ENCODE measurements at places on chromosomes 13 and 19. TPM values are rescaled to one million over a fixed set of nuclear protein-coding genes. Genes with fewer than 3 reads are reported as not detected.

The ZNF549 gene
- total RNA-seq = 11.7 TPM

The HCST gene
- not detected for total RNA-seq

The ZNF470 gene
- total RNA-seq = 6.3 TPM

The LILRB4 gene
- 5.7 TPM for total RNA-seq

The RXFP2 gene
- not detected for total RNA-seq

The LGALS14 gene
- not detected for total RNA-seq

The PLK5 gene
- 28.8 TPM for total RNA-seq

The NLRP5 gene
- total RNA-seq = not detected

The CNN1 gene
- 426 TPM for total RNA-seq

The FIZ1 gene
- 14.8 TPM for total RNA-seq

- no peak for DNase-seq
Observed at GRCh38 chr13:106088085-106088484, 447.4 kb downstream of the EFNB2 start.

DNA sequence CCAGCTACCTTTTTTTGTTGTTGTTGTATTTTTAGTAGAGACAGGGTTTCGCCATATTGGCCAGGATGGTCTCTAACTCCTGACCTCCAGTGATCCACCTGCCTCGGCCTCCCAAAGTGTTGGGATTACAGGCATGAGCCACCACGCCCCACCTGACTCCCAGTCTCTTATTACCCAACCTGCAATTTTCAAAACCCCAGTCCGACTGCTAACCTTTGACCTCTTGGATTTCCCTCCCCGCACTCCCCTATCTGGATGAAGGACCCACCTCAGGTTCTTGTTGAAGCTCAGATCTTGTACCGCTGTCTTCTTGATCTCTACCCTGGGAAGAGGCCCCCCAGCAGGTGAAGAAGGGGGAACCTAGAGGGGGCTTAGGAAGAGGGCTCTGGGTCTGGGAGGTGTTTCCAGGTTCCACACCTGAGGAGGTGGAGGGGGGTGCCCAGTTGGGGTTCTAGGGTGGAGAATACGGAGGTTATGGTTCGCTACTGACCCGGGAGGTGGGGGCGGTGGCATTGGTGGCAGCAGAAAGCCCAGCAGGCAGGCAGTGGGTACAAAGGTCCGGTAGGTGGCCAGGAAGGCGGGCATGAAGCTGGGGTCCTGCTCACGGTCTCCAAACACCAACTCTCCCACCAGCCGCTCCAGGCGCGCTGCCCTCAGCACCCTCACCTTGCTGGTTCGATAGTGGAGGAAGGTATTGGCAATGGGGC, 2.6 kb downstream of the RGL3 start:
- DNase-seq = no peak

GRCh38 chr19:18478545-18479311, 40.8 kb upstream of the ISYNA1 start:
- no peak for DNase-seq

- DNase-seq = no peak
Observed at GRCh38 chr13:113455384-113455783, 2.1 kb upstream of the ADPRHL1 start.

DNA sequence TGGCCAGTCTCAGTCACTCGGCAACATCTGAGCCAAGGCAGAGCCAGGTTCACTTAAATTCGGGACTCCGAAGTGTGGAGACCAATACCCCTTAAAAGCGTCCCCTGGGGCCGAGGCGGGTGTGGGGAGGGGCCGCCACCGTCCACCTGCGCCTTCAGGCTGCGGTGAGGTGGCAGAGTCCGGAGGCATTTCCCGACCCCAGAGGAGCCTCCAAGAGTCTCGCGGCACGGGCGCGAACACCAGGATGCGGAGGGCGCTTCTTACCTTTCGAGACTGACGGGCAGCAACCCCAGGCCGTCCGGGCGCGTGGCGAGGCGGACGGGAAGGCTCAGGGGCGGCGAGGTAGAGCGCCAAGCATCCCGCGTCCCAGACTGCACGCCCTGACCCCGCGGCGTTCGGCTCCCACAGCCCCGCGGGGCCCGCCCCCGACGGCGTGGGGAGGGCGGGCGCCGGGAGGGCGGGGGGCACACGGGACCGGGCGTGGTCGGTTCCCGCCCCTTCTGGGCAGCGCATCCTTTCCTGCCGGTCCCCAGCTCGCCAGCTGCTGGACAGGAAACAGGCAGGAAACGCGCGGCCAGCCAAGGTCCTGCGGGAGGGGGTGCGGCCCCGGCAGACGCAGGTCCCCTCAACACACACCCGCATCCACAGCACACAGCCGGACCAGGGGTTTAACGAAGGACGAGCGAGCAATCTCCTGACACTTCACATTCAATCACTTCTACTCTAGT, at the start of gene THSD1:
Gene THSD1, minus strand, starts transcription at position 406 of the 728 bp plus-strand sequence. CDS start 3,572 bp downstream, outside the sequence.
- DNase-seq = peak; percentile 21

DNA sequence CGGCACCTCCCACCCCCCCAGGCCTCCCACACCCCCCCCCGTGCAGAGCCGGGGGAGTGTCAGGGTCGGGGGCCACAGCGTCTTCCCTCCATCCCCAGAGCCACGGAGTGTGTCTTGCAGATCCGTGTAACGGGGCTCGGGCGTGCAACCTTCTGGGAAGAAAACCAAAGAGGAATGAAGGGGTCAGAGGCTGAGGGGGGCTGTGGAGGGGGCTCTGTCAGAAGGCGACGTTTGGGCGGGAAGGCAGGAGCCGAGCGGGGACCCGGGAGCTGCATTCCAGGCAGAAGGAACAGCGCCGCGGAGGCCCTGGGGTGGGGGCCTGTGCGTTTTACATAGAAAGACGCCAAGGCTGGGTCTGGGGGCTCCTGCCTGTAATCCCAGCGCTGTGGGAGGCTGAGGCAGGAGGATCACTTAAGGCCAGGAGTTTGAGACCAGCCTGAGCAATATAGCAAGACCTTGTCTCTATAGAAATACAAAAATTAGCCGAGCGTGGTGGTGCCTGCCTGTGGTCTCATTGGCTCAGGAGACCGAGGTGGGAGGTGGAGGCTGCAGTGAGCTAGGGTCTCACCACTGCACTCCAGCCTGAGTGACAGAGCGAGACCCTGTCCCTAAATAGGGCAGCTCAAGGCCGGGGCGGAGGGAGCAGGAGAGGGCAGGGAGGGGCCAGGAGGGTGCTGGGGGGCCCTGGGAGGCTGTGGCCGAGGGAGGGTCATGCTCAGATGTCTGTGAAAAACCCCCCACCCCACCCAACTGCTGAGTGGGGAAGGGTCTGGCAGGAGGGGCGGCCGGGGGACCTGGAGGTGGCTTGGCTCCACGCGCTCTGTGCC, 27.8 kb downstream of the ARID3A start:
- DNase-seq = no peak

GRCh38 chr19:984165-984967, at the start of gene WDR18:
TSS of gene WDR18 (plus strand) at chr19:984345. CDS start at chr19:984354, 9 bp downstream.
- DNase-seq = peak; percentile 92

GRCh38 chr19:47821460-47822020, at the start of gene CRX:
TSS of gene CRX (plus strand) at chr19:47821937. CDS start at chr19:47834444, 12,507 bp downstream.
- DNase-seq = no peak

DNA sequence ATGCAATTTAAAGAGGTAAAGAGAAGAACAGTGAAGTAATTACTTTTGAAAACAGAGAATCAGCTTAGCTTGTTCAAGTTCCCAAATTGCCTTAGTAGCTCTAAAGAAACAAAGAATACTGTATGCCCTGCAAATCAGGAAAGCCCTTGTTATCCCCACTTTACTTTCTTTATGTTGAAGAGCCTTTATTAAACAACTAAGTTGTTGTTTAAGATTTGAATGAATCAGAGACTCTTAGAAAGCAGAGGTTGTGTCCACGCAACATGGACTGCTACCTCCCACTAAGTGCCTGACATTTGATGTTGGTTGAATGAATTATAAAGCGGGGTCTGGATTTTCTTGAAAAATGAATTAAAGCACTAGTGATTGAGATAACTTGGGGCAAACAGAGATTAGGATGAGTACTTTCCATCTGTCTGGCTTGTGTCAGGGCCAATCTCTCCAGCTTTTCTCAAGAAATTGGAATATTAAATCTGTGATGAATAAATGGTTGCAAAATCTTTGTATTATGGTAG, 214.7 kb downstream of the POSTN start:
- no peak for DNase-seq

DNA sequence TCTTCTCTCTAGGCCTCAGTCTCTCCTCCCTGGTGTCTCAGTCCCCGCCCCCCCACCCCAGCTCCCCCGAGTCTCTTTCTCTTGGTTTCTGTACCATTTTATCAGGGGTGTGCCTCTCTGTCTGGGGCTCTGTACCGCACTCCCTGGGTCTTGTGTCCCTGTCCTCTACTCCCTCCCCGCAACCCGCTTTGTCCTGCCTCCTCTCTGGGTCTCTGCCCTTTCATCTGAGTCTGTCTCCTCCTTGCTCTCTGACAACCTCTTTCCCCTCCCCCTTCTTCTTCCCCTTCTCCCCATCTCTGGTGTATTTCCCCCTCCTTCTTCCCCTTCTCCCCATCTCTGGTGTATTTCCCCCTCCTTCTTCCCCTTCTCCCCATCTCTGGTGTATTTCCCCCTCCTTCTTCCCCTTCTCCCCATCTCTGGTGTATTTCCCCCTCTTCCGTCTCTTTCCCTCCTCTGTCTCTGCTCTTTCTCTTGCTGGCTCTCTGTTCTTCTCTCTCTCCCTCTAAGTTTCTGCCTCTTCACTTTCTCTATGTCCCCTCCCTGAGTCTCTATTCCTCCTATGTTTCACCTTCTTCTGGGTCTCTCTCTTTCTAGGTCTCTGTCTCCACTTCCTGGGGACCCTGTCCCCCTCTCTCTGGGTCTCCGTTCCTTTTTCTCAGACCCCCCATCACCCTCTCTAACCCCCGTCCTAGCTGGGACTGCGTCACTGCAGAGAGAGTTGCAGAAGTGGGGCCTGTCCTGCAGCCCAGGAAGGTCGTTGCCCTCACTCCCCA, 2.2 kb upstream of the KCNC3 start:
- DNase-seq = no peak

- no peak for DNase-seq
Observed at GRCh38 chr19:47699360-47699917, 13.8 kb upstream of the EHD2 start.

GRCh38 chr13:44198826-44199225, 174.8 kb upstream of the SERP2 start:
- no peak for DNase-seq

- DNase-seq = no peak
Observed at GRCh38 chr13:106445996-106446395, 89.5 kb downstream of the EFNB2 start.

DNA sequence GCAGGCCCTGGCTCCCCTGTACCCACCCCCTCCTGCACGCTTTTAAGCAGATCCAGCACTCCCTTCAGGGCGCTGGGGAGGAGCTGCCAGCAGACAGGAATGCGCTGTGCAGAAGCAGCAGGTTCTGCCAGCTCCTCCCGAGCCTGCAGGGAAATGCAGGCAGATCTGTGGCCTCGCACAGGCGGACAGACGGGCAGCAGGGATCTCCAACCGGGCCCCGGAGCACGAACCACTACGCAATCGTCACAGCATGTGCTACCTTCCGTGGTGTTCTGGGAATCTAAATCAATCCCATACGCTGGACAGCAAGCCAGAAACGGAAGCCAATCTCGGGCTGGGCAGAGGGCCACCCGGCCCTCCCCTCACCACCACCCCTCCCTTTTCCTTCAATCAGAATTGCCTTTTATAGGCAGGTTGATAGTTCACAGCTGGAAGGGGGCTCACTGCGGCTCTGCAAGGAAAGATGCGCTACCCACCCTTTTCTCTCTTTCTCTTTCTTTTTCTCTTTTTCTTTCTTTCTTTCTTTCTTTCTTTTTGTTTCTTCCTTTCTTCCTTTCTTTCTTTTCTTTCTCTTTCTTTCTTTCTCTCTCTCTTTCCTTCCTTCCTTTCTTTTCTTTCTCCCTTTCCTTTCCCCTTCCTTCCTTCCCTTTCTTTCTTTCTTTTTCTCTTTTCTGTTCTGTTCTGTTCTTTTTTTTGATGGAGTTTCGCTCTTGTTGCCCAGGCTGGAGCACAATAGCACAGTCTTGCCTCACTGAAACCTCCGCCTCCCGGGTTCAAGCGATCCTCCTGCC, 99.9 kb downstream of the GNG7 start:
- DNase-seq = peak; percentile 90

- no peak for DNase-seq
Observed at GRCh38 chr19:48959341-48960239, 4.9 kb downstream of the BAX start.

GRCh38 chr13:32191452-32191998, 123.6 kb downstream of the ZAR1L start:
- DNase-seq = no peak

GRCh38 chr13:24042710-24043440, 117.6 kb upstream of the SPATA13 start:
- no peak for DNase-seq

GRCh38 chr13:30696278-30697176, 38.8 kb upstream of the ALOX5AP start:
- DNase-seq = no peak

- no peak for DNase-seq
Observed at GRCh38 chr13:98041081-98041820, 87.8 kb downstream of the IPO5 start.

DNA sequence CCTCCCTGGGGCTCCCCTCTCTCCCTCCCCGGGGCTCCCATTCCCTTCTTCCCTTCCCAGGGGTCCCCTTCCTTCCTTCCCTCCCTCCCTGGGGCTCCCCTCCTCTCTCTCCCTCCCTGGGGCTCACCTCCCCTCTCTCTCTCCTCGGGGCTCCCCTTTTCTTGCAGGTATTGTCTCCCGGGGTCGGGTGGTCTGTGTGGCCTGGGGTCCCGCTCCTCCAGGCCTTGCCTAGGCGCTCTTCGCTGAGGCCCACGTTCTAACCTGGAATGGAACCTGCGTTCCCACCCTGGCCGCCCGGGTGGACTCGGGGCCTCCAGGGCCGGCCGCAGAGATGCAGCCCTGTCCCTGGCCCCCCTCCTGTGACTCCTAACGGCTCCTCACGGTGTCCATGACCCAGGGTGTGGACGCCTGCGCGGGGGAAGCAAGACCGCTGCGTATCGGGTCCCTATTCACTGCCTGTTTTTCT, 940 bp upstream of the DCUN1D2 start:
- no peak for DNase-seq

DNA sequence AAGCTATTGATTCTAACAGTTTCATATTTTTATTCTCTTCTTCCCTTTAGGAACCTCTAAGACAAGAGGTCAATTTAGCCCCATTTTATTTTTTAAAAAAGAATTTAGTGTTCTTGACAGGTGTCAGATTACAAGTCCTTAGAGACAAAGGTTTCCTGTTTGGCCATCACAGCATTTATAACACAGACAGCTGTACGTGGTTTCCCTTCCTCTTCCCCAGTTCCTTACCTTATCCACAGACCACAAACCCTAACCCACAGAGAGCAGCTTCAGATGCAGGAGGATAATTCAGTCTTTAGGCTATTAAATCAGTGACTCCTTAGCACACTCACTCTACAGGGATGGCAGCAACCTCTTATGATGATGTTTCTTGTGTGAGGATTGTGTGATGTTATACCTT, 1210.1 kb downstream of the DIAPH3 start:
- DNase-seq = no peak

- DNase-seq = no peak
Observed at GRCh38 chr13:46578590-46578975, 25.6 kb downstream of the LRCH1 start.

Data from prostate gland (tissue), 2 donors.